Osteoblast (primary cell): ENCODE measurements at places on chromosomes 1 and 21. TPM values are rescaled to one million over a fixed set of nuclear protein-coding genes. Genes with fewer than 3 reads are reported as not detected.
A peak's percentile ranks its signal among the peaks of the same experiment; 100 is the strongest.

GRCh38 chr1:31579374-31579773, 3.1 kb downstream of the TINAGL1 start:
- peaks cover 72% of the 10 kb centered on the region for H3K4me1 ChIP-seq
- H3K27ac ChIP-seq: peak overlapping the region; percentile 70
- DNase-seq: peak; percentile 91
- H3K4me3 ChIP-seq: peak overlapping the region; percentile 52
- H3K36me3 ChIP-seq: peaks cover 12% of the 10 kb centered on the region

DNA sequence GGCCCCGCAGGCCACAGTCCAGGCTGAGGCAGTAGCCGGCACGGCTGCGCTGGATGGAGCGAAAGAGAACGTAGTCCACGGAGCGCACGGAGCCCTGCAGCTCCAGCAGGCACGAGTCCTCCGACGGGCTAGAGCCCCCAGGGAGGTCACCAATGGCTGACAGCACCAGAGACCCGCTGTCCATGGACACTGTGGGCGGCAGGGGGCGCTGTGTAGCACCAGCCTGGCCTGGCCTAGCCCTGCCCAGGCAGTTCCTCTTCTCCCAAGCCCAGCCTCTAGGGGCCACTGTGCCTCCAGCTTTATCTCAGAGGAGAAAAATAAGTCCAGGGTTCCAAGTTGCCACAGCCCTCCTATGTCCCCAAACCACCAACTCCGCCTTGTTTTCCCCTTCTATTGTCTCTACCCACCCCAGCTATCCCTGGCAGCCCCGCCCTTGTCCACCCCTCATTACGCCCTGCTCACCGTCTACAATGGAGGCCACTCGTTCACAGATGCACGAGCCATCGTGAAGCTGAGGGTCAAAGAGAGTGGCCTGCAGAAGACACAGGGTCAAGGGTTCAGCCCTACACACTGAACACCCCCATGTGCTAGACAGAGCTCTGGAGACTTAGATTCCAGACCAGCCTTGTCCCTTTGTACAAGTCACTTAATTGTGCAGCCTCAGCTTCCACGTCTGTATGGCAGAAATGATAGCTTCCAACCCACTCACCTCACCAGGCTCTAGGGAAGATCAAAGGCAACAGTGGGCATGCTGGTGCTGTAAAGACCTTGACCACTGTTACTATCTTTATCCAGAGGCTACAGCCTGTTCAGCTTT, 4.4 kb downstream of the ENTREP3 start:
- H3K4me1 ChIP-seq: peaks cover 22% of the 10 kb centered on the region
- peak; percentile 100 for DNase-seq
- peak overlapping the region; percentile 45 for H3K4me3 ChIP-seq
- H3K27ac ChIP-seq: peak overlapping the region; percentile 53
- no peaks in the 10 kb centered on the region for H3K27me3 ChIP-seq

DNA sequence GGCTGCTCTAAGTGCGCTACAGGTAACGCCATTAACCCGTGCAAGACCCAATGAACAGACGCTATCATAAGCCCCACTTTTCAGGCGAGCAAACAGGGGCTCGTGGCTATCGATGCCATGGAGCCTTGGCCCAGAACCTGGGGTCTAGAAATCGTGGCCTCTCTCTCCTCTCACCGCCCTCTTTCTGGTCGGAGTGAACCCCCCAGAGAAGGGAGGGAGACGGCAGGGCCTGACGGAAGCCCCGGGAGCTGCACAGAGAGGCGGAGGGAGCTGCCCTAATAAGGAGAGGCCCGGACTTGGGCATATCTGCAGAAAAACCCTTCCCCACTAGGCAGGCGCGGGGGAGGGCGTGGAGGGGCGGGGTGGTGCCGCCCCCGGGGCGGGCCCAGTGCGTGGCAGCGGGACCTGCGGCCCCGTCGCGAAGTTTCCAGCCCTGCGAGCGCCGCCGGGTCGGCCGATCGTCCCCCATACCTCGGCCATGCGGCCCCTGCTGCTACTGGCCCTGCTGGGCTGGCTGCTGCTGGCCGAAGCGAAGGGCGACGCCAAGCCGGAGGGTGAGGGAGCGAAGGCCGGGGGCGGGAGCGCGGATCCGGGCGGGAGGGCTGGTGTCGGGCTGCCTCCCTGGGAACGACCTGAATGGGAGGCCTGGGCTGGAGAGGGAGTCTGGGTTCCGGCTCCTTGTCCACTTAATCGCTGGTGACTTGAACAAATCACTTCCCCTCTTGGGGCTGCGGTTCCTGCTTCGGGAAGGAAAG, at the start of gene PLOD1:
Gene PLOD1, plus strand, starts transcription at position 416 of the 755 bp plus-strand sequence. Its CDS starts 63 bp downstream, at position 479.
- no peaks in the 10 kb centered on the region for H3K27me3 ChIP-seq
- no peaks in the 10 kb centered on the region for H3K36me3 ChIP-seq
- H3K4me3 ChIP-seq: peak within 1 kb of the TSS; percentile 80
- H3K4me1 ChIP-seq: peaks cover 21% of the 10 kb centered on the region
- DNase-seq: peak; percentile 99

- no peak for DNase-seq
- H3K4me1 ChIP-seq: no peaks in the 10 kb centered on the region
- H3K4me3 ChIP-seq: no peak overlapping the region
- H3K27ac ChIP-seq: no peak overlapping the region
- H3K36me3 ChIP-seq: peaks cover 8% of the 10 kb centered on the region
- H3K27me3 ChIP-seq: no peaks in the 10 kb centered on the region
These were observed 580.2 kb downstream of the SMYD3 start for GRCh38 chr1:245926888-245927287.

DNA sequence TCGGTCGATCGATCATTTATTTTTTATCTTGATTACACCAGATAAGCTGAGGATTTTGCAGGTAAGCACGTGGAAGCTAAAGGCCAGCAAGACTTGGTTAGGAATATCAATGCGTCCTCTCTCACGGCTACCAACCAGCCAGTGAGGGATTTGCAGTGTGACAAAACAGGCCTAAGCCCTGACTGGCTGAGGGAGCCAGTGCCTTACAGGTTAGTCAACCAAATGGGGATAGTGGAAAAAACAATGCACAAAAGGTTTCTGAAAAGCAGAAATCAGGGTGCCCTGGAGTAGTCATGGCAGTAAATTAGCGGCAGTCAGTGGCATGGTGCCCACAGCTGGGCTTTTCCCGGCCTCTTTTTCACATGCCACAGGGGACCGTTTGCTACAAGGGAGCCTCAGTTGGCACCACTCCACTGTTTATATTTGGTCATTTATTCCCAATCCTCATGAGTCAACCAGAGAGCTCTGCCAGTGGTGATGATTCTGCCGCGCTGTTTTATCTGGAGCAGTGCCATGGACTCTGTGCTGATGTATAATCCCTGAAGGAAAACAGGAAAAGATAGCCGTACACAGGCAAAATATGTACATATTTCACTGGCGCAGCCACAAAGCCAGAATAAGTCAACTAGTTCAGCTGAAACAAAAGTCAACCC, 167.6 kb downstream of the RHOU start:
- H3K36me3 ChIP-seq: no peaks in the 10 kb centered on the region
- H3K27ac ChIP-seq: no peak overlapping the region
- H3K27me3 ChIP-seq: peaks cover 57% of the 10 kb centered on the region
- H3K4me1 ChIP-seq: peaks cover 8% of the 10 kb centered on the region

- no peaks in the 10 kb centered on the region for H3K36me3 ChIP-seq
- H3K27me3 ChIP-seq: no peaks in the 10 kb centered on the region
- peak; percentile 18 for DNase-seq
- H3K4me1 ChIP-seq: no peaks in the 10 kb centered on the region
- H3K27ac ChIP-seq: no peak overlapping the region
These were observed 445.1 kb downstream of the SIPA1L2 start for GRCh38 chr1:232184561-232185530.

GRCh38 chr1:74677926-74678325, 4.3 kb upstream of the ERICH3 start:
- H3K27me3 ChIP-seq: no peaks in the 10 kb centered on the region
- no peak overlapping the region for H3K27ac ChIP-seq
- H3K36me3 ChIP-seq: no peaks in the 10 kb centered on the region
- peaks cover 2% of the 10 kb centered on the region for H3K4me1 ChIP-seq

GRCh38 chr1:215418876-215419447, 148.1 kb upstream of the KCTD3 start:
- peaks cover 30% of the 10 kb centered on the region for H3K4me1 ChIP-seq
- no peak overlapping the region for H3K4me3 ChIP-seq
- H3K27ac ChIP-seq: no peak overlapping the region
- no peaks in the 10 kb centered on the region for H3K27me3 ChIP-seq
- no peak for DNase-seq

GRCh38 chr1:113940365-113941244, 11.5 kb downstream of the HIPK1 start:
- H3K27ac ChIP-seq: no peak overlapping the region
- no peaks in the 10 kb centered on the region for H3K27me3 ChIP-seq
- H3K4me3 ChIP-seq: no peak overlapping the region
- DNase-seq: no peak
- peaks cover 13% of the 10 kb centered on the region for H3K36me3 ChIP-seq

DNA sequence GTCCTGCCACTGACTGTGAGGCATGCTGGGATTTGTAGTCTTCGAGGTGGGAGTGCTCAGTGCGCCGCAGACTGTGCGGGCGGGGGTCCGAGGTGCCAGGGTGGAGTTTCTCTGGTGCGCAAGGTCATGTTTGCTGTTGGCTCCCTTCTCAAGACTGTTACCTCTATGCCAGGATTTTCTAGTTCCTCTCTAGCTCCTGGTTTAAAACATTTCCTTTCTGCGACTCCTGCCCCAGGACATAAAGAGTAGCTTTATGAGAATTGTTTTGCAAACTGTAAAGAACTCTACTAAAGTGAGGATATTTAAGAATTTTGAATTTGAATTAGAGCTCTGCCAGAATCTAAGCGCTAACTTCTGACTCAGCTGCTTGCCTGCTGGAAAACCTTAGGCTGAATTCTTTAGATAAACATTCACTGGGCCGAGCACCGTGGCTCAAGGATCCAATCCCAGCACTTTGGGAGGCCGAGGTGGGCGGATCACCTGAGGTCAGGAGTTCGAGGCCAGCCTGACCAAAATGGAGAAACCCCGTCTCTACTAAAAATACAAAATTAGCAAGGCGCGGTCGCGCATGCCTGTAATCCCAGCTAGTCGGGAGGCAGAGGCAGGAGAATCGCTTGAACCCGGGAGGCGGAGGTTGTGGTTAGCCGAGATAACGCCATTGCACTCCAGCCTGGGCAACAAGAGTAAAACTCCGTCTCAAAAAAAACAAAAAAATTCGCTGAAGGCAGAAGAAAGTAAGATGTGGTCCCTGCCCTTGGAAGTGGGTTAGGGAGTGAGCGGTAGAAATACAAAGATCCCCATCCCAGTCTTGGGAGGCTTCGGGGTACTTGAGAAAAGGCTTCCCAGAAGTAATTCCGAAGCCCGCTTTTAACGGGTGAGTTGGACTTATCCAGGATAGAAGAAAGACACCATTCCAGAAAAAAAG, 992 bp upstream of the USP48 start:
- H3K27ac ChIP-seq: peak overlapping the region; percentile 99
- peak overlapping the region; percentile 77 for H3K4me3 ChIP-seq
- H3K27me3 ChIP-seq: no peaks in the 10 kb centered on the region
- DNase-seq: peak; percentile 80
- H3K4me1 ChIP-seq: peaks cover 19% of the 10 kb centered on the region

GRCh38 chr1:216847397-216848036, 124.3 kb upstream of the ESRRG start:
- no peaks in the 10 kb centered on the region for H3K4me1 ChIP-seq
- no peak for DNase-seq
- no peak overlapping the region for H3K27ac ChIP-seq

GRCh38 chr1:245234217-245235081, 79.7 kb downstream of the KIF26B start:
- H3K4me3 ChIP-seq: no peak overlapping the region

DNA sequence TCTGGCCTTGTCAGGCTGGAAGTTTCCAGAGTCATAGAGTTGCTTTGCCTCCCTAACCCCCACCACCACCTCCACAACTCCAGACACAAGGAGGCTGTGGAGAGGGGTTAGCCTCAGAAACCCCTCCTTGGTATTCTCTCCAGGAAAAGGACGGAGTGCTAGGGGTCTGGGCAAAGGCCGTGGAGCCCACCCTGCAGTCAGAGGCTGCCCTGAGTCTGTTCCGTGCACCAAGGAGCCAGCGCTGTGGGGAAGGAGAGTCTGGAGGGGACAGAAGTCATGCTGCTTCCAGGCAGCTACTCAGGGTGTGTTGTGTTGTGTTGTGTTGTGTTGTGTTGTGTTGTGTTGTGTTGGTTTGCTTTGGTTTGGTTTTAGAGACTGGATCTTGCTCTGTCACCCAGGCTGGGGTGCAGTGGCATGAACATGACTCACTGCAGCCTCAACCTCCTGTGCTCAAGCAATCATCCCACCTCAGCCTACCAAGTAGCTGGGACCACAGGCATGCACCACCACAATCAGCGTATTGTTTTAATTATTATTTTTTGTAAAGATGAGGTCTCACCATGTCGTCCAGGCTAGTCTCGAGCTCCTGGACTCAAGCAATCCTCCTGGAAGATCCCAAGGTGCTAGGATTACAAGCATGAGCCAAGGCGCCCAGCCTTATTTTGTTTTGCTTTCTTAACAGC, 122.2 kb upstream of the TMEM51 start:
- H3K36me3 ChIP-seq: no peaks in the 10 kb centered on the region
- H3K4me3 ChIP-seq: no peak overlapping the region
- no peaks in the 10 kb centered on the region for H3K27me3 ChIP-seq
- peaks cover 26% of the 10 kb centered on the region for H3K4me1 ChIP-seq
- no peak overlapping the region for H3K27ac ChIP-seq

- DNase-seq: no peak
- no peaks in the 10 kb centered on the region for H3K36me3 ChIP-seq
- H3K27me3 ChIP-seq: no peaks in the 10 kb centered on the region
- no peak overlapping the region for H3K27ac ChIP-seq
- no peak overlapping the region for H3K4me3 ChIP-seq
- peaks cover 12% of the 10 kb centered on the region for H3K4me1 ChIP-seq
These were observed 13.1 kb upstream of the ZRANB2 start for GRCh38 chr1:71093938-71094337.

GRCh38 chr1:6389971-6390370, 3.6 kb downstream of the ACOT7 start:
- no peaks in the 10 kb centered on the region for H3K27me3 ChIP-seq
- no peak for DNase-seq
- no peaks in the 10 kb centered on the region for H3K36me3 ChIP-seq
- no peak overlapping the region for H3K27ac ChIP-seq
- H3K4me1 ChIP-seq: peaks cover 22% of the 10 kb centered on the region
- no peak overlapping the region for H3K4me3 ChIP-seq

The EGLN1 gene
- total RNA-seq: 32.1 and 52.5 TPM in 2 replicates

The PIP5K1A gene
- total RNA-seq: 64.5 and 67.7 TPM in 2 replicates

The ADGRB2 gene
- 5.8 and 7.4 TPM in 2 replicates for total RNA-seq

The IL12RB2 gene
- total RNA-seq: not detected in 2 replicates

The SMIM11 gene
- total RNA-seq: 8.0 and 18.5 TPM in 2 replicates

The HSD3B2 gene
- total RNA-seq: not detected in 2 replicates

The KCNJ9 gene
- not detected in 2 replicates for total RNA-seq
